ENCODE measurements at places on chromosomes 12 and 14.

GRCh38 chr12:52913431-52913821, 8.6 kb upstream of the KRT8 start:
- DNase-seq: no peak

- no peak for DNase-seq
These were observed 210.9 kb downstream of the MED13L start for GRCh38 chr12:116066381-116067230.

GRCh38 chr12:56253091-56253490, 5.1 kb downstream of the ANKRD52 start:
- no peak for DNase-seq

DNA sequence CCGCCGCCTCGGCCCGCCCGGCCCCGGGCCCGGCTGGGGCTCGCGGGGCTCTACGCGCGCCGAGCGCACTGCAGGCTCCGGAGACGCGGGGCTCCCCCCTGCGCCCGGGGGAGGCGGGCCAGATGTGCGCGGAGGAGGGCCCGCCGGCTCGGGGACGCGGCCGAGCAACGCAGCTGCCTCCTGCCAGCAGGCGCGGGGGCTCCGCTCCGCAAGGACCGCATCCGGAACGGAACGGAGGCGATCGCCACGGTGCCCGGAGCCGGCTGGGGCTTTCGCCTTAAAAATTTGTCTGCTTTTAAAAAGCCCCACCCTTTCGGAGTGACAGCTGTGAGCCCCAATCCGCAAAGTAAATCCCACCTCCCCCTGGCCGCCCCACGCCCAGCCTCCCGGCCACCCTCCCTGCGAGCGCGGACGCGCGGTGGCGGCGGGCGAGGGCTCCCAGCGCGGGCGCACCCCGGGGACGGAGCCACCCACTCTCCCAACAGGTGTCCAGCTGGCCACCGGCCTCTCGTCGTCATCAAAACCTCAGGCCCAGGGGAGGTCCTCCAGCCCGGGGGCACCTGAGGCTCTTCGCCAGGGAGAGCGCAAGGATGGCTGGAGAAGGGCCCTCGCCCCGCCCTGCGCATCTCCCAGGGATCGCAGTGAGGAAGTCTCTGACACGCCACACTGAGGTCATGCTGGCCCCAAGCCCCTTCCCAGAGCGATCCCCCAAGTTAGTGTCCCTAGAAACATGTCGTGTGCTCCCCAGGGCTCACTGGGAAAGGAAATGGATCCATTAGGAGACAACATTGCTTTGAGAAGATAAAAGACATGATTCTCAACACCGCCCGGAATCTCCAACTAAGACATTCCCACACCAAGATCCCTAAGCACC, at the start of gene TMEM132D:
Gene TMEM132D (minus strand): TSS at position 70 of the 874 bp plus-strand sequence.
- no peak for DNase-seq

DNA sequence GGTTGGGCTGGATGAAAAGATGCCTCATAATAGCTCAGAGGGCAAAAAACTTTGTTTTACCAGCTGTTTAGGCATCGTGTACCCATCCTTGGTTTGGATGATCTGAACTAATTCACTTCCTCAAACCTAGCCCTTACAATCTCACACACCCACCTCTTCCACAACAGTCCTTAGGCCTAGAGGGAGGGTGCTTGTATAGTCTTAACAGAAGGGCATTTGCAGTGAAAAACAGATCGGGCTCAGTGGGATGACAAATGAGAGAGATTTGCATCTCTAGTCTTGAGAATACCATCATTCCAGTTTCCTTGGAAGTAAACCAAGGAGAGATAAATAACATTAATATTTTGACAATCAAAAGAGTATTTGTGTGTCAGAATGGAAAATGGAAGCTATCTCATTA, 11.0 kb downstream of the SLCO1A2 start:
- no peak for DNase-seq

GRCh38 chr12:2457933-2458414, 336.8 kb upstream of the FKBP4 start:
- no peak for DNase-seq

GRCh38 chr12:103865151-103865730, 24.2 kb upstream of the NT5DC3 start:
- no peak for DNase-seq

GRCh38 chr12:87812681-87813080, 216.5 kb downstream of the C12orf50 start:
- no peak for DNase-seq

- DNase-seq: no peak
These were observed 13.8 kb upstream of the SLC38A2 start for GRCh38 chr12:46386360-46386867.

DNA sequence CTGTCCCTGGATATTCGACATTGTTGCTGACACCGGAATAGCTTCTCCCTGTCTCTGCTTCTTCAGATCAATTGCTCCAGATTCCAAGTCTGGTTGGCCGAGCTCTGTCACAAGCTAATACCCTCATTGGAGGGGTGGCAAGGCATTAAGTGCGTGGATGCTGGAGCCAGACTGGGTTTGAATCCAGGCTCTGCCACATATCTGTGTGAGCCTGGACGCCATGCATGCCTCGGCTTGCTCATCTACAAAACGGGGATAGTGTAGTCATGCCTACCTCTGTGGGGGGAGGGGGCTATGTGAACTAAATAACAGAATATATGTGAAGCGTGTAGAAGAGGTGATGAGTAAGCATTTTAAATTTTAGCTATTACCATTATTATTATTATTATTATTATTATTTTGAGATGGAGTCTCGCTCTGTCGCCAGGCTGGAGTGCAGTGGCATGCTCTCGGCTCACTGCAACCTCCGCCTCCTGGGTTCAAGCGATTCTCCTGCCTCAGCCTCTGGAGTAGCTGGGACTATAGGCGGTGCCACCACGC, 97.3 kb downstream of the AACS start:
- no peak for DNase-seq

- DNase-seq: no peak
These were observed 37.3 kb upstream of the FGF6 start for GRCh38 chr12:4482936-4483335.

DNA sequence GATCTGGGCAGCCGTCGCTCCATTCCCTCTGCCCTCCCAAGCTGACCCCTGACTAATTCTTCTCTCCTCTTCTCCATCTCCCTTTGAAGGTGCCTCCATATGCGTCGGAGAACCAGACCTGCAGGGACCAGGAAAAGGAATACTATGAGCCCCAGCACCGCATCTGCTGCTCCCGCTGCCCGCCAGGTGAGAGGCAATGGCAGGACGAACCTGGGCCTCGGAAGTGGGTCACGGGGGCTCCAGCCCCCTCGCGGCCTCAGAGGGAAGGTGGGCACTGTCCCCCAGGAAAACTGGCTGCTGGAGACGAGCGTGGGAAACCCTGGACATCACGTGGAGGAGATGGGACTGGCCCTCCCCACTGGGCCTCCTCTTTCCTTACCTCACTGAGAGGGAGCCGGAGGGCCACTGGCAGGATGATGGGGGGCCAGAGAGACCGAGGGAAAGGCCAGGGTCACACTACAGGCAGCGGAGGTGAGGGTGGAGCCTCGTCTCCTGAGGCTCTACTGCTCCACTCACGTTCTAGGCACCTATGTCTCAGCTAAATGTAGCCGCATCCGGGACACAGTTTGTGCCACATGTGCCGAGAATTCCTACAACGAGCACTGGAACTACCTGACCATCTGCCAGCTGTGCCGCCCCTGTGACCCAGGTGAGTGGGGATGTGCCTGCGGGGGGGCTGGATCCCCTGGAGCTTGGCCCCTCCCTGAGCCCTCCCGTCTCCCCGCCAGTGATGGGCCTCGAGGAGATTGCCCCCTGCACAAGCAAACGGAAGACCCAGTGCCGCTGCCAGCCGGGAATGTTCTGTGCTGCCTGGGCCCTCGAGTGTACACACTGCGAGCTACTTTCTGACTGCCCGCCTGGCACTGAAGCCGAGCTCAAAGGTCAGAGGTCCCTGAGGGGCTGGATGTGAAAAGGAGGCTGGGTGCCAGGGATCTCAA, 806 bp downstream of the LTBR start:
- DNase-seq: no peak

GRCh38 chr12:51011955-51012354, 14.2 kb downstream of the SLC11A2 start:
- no peak for DNase-seq

GRCh38 chr14:64806862-64807495, 72.7 kb downstream of the SPTB start:
- no peak for DNase-seq

DNA sequence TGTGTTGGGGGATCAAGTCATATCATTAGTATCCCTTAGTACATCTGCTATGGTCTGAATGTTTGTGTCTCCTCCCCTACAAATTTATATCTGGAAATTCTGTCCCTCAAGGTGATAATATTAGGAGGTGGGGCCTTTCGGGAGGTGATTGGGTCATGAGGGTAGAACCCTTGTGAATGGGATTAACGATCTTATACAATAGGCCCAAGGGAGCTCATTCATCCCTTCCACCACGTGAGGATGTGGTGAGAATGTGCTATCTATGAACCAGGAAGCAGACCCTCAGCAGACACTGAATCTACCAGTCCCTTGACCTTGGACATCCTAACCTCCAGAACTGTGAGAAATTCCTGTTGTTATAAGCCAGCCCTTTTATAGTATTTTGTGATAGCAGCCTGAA, 110.7 kb downstream of the PTCSC3 start:
- no peak for DNase-seq

DNA sequence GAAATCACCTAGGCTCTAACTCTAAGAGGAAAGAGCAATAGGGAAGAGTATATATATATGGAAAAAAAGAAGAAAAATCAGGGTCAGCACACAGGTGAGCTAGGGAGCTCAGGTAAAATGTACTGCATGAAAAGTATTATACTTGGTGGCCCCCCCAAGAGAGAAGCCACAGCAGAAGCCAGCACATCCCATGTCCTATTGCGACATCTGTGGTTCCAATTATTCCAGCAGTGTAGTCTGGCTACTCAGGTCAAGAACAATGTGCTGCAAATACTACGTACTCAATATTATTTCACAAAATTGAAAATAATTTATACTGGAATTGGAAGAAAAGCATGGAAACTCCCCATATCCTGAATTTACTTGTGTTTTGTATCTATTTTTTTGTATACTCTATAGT, 85.5 kb downstream of the CEP83 start:
- DNase-seq: no peak

- no peak for DNase-seq
These were observed 11.7 kb downstream of the TULP3 start for GRCh38 chr12:2902272-2902880.

- no peak for DNase-seq
These were observed 565 bp downstream of the SPRYD3 start for GRCh38 chr12:53078425-53079225.

DNA sequence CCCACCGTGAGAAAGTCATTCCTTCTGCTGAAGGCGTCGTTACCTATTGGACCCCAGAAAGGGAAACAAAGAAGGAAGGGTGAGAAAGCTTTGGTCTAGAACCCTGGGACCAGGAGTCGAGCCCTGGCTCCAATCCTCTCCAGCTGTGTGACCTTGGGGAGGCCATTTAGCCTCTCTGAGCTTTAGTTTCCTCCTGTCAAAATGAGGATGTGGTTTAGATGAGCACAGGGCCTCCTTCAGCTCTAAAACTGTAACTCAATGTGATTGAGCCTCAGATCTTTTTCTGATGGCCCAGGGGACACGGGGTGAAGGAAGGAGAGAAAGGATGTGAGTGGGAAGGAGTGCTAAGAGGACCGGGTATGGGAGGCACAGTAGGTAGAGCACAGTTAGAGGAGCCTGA, 7.7 kb downstream of the JDP2 start:
- no peak for DNase-seq

GRCh38 chr14:61839507-61839906, 77.3 kb downstream of the SNAPC1 start:
- DNase-seq: no peak

DNA sequence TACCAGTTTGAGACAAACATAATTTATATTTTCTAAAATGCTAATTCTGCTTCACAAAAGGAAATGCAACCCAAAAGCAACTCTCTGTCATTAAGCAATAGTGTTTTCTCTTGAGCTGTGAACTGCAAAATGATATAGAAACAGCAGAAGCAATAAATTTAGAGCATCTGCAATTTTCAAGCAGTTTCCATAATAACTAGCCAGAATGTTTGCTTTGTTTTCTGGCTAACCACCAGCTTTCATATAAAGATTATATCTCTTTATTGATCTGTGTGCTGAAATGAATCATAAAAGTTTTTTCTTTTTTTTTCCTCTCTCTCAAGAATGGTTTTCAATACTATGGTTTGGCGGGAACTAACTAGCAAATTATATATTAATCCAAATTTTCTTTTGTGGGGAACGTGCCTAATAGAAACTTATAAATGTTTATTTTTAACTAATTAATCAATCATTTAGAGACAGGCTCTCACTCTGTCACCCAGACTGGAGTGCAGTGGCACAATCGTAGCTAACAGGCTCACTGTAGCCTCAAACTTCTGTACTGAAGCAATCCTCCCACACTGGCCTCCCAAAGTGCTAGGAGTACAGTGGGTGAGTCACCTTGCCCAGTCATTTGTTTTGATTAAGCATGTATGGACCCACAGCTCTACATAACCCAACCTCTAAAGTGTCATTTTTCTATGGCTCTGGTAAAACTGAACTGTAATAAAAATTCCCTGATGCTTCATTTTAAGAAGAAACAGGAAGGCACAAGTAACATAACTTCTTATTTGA, 830.1 kb upstream of the MGAT4C start:
- peak; percentile 8 for DNase-seq

GRCh38 chr12:42213023-42213422, 25.0 kb downstream of the YAF2 start:
- DNase-seq: peak; percentile 42

DNA sequence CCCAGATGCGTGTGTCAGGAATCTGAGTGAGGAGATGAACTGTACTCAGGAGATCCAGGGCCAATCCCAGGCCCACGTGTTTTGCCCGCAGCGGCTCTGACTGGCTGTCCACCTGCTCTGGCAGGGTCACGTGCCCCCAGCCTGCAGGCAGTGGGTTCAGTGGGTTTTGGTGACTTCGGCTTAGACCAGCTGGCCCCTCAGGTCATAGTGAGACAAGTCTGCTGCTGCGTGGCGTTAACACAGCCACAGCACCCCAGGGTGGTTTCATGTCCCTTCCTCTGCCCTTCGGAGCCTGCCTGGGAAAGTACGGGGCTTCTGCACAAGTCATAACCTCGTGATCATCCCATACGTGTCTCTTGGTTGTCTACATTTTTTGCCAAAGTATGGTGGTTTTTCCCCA, 2.6 kb downstream of the FBRSL1 start:
- no peak for DNase-seq

DNA sequence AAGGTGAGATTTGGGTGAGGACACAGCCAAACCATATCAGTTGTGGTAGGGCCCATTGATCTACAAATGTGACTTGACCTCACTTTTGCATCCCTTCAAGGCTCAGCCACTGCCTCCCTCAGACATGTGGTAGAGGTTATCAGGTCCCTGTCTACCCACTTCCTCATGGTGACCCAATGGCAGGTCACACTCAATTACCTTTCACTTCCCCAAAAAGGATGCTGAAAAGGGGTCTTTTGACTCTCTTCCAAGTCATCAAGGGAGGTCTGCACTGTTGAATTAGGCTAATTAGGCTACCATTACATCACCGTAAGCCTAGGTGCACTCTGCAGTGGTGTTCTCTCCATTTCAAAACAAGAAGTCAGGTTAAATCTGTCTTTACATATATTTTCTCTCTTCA, 22.6 kb upstream of the DRAM1 start:
- no peak for DNase-seq

- DNase-seq: no peak
These were observed 40.7 kb downstream of the GPR135 start for GRCh38 chr14:59424341-59425071.

- DNase-seq: no peak
These were observed 78.1 kb upstream of the ST8SIA1 start for GRCh38 chr12:22412581-22412980.

- DNase-seq: no peak
These were observed 12.6 kb downstream of the MRPS35 start for GRCh38 chr12:27723212-27723611.
